ENCODE measurements at places on chromosomes 7 and 10. TPM values are rescaled to one million over a fixed set of nuclear protein-coding genes. Genes with fewer than 3 reads are reported as not detected.

GRCh38 chr7:117014673-117015133, 61.4 kb downstream of the ST7 start:
- H3K4me3 ChIP-seq = peak overlapping the region; percentile 15
- H3K36me3 ChIP-seq = no peaks in the 10 kb centered on the region
- no peaks in the 10 kb centered on the region for H3K27me3 ChIP-seq
- no peak overlapping the region for H3K27ac ChIP-seq

DNA sequence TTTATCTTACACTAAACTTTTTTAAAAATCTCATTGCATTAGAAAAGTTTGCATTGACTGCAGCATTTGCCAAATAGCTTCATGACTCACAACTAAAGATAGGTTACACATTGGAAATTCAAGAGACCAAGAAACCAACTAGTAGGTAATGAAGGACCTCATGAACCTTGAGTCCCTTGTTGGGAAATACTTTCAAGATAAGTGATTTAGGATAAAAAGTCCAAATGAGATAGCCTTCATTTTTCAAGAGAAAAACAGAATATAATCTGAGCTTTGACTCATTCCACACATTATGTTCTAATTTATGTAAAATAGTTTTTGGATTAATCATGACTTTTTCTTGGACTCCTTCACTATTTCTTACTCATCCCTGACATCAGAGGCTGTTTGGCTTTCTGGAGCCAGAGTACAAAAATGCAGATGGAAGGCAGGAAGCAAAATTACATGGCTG, 13.1 kb upstream of the LIPF start:
- no peak overlapping the region for H3K4me3 ChIP-seq
- H3K27ac ChIP-seq = no peak overlapping the region
- no peaks in the 10 kb centered on the region for H3K36me3 ChIP-seq
- DNase-seq = no peak
- H3K27me3 ChIP-seq = no peaks in the 10 kb centered on the region

- no peak for DNase-seq
- no peaks in the 10 kb centered on the region for H3K27me3 ChIP-seq
- no peak overlapping the region for H3K27ac ChIP-seq
- H3K4me1 ChIP-seq = peaks cover 32% of the 10 kb centered on the region
Observed at GRCh38 chr7:44050121-44050914, 5.8 kb downstream of the DBNL start.

DNA sequence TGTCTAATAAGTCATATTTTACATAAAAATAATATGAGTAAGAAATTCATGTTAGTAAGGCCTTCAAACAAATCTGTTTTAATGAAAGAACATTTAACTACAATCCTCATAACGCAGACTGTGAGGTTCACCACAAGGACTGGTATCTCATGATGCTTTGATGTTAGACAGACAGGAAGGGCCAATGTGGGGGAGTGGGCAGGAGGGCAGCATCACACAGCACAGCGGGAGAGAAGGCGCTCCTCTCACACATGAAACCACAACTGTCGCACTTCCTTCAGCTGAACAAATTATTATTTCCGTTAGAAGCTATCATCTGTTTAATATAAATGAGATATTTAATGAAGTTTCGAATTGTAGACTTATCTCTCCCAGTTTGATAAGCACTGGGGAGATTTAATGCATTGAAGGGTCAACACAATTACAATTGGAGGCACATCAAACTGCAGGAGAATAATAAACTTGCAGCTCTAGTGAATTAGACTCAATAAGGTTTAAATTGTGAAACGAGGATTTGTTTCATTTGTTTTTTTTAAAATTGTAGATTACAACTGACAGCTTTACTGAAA, 466.1 kb downstream of the PARD3 start:
- H3K4me1 ChIP-seq = peaks cover 8% of the 10 kb centered on the region
- H3K27me3 ChIP-seq = no peaks in the 10 kb centered on the region
- DNase-seq = no peak
- H3K36me3 ChIP-seq = peaks cover 8% of the 10 kb centered on the region
- no peak overlapping the region for H3K27ac ChIP-seq

- no peaks in the 10 kb centered on the region for H3K4me1 ChIP-seq
- H3K27ac ChIP-seq = no peak overlapping the region
- no peaks in the 10 kb centered on the region for H3K36me3 ChIP-seq
- H3K27me3 ChIP-seq = no peaks in the 10 kb centered on the region
- DNase-seq = peak; percentile 53
Observed at GRCh38 chr10:23496727-23497126, 57.9 kb downstream of the OTUD1 start.

- no peak overlapping the region for H3K27ac ChIP-seq
- H3K27me3 ChIP-seq = no peaks in the 10 kb centered on the region
- H3K4me3 ChIP-seq = no peak overlapping the region
- peaks cover 4% of the 10 kb centered on the region for H3K4me1 ChIP-seq
- H3K36me3 ChIP-seq = no peaks in the 10 kb centered on the region
- peak; percentile 26 for DNase-seq
Observed at GRCh38 chr10:43885842-43886241, 237.2 kb upstream of the ZNF32 start.

DNA sequence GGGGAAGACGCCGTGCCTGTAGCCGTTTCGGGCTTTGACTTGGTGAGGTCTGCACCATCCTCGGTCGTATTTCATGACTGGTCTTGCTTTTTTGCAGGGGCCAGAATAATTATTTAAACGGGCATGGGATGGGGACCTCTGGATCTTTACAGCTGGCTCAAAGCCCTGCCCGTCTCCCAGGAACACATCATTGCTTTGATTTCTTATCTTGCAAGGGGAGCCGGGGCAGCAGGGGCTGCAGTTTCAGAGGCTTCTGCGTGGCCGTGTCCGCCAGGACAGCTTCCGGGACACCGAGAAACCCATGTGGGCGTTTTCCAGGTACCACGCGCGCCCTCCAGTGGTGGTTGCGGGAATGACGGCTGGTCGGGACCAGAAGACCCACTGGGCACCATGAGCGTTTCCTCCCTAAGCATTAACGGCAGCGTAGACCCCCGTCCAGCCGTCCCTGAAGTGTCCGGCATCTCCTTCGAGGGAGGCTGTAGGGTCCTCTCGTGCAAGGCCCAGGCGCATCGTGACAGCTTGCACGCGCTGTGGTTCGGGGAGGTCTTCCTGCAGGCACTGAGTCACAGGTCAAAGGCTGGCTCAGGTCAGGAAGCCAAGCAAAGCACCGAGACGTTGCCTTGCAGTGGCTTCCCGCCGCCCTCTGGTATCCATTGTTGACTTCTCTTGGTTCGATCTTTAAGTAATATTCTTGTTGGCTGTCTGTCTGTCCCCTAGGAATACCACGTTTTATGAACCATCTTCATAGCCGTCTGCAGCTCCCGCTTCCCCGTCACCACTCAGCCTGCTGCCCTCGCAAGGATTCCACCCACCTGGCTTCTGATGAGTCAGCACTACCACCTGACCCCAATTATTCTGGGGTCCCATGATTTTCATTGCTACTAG, 16.2 kb upstream of the ZFAND2A start:
- no peaks in the 10 kb centered on the region for H3K36me3 ChIP-seq
- H3K27ac ChIP-seq = no peak overlapping the region
- peak overlapping the region; percentile 42 for H3K4me3 ChIP-seq

- H3K27me3 ChIP-seq = no peaks in the 10 kb centered on the region
- no peaks in the 10 kb centered on the region for H3K4me1 ChIP-seq
- H3K4me3 ChIP-seq = no peak overlapping the region
- no peak for DNase-seq
Observed at GRCh38 chr7:157253850-157254249, 83.0 kb upstream of the DNAJB6 start.

- H3K4me3 ChIP-seq = no peak overlapping the region
- H3K36me3 ChIP-seq = no peaks in the 10 kb centered on the region
- no peaks in the 10 kb centered on the region for H3K27me3 ChIP-seq
- H3K27ac ChIP-seq = no peak overlapping the region
- no peaks in the 10 kb centered on the region for H3K4me1 ChIP-seq
- no peak for DNase-seq
Observed at GRCh38 chr7:27587429-27587828, 75.3 kb downstream of the HIBADH start.

- H3K27ac ChIP-seq = no peak overlapping the region
- no peak for DNase-seq
- no peaks in the 10 kb centered on the region for H3K4me1 ChIP-seq
- H3K4me3 ChIP-seq = no peak overlapping the region
- H3K27me3 ChIP-seq = no peaks in the 10 kb centered on the region
Observed at GRCh38 chr7:112540839-112541577, 60.2 kb downstream of the LSMEM1 start.

DNA sequence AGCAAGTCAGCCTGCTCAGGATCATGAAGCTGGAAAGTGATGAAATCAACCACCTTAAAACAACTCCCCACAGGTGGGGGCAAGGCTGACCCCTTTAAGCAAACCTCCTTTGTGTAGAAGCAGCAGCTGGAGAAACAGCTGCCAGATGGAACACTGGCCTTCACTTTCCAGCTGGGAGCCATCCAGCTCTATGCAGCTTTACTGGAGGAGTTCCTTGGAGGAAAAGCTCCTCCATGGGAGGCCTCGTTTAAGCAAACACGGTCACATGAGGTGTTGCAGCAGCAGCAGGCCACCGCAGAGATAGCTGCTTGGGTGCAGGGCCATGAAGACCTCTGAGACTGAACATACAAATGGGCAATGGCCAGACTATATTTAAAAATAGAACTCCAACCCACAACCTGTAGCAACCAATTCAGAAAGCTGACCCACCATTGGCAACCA, 13.0 kb upstream of the DLG5 start:
- no peaks in the 10 kb centered on the region for H3K27me3 ChIP-seq
- H3K27ac ChIP-seq = no peak overlapping the region
- H3K4me1 ChIP-seq = peaks cover 41% of the 10 kb centered on the region
- no peak for DNase-seq
- no peak overlapping the region for H3K4me3 ChIP-seq
- no peaks in the 10 kb centered on the region for H3K36me3 ChIP-seq

DNA sequence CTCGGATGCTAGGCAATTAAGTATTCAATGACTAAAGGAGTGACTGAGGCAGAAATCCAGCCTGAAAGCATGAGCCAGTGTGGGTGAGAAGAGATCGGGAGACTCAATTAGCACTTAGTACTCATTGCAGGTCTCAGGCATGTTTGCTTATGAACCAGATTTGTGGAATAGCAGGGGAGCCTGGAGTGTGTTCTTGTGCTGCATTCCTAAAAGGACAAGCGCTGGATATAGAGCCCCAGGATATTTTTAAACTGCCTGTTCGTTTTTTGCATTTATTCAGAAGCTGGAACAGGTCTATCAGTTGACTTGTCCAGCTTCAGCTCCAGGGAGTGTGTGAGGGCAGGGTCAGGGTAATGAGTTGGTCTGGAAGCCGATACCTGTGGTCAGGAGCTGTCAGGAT, 120.3 kb downstream of the BMPER start:
- H3K4me1 ChIP-seq = no peaks in the 10 kb centered on the region
- no peak overlapping the region for H3K4me3 ChIP-seq
- no peak for DNase-seq

GRCh38 chr7:77831953-77832352, 33.4 kb downstream of the PHTF2 start:
- no peaks in the 10 kb centered on the region for H3K36me3 ChIP-seq
- H3K4me1 ChIP-seq = peaks cover 5% of the 10 kb centered on the region
- H3K4me3 ChIP-seq = no peak overlapping the region
- no peak overlapping the region for H3K27ac ChIP-seq

Gene UNCX
- not detected for total RNA-seq

Gene DNAJC12
- total RNA-seq = 4.1 TPM

Gene MRLN
- not detected for total RNA-seq

Gene CPA2
- not detected for total RNA-seq

Gene EN2
- total RNA-seq = not detected

Gene PALD1
- 14.6 TPM for total RNA-seq

Gene CSGALNACT2
- 35.1 TPM for total RNA-seq

Gene MET
- 12.0 TPM for total RNA-seq

Gene PTPN20
- 3.0 TPM for total RNA-seq

Gene POR
- 65.3 TPM for total RNA-seq

Data from esophagus muscularis mucosa (tissue), 4 donors.